ENCODE measurements at places on chromosomes 7 and 10.
A peak's percentile ranks its signal among the peaks of the same experiment; 100 is the strongest.

- no peak for DNase-seq
These were observed 22.8 kb downstream of the GNA12 start for GRCh38 chr7:2821161-2821841.

GRCh38 chr10:86286236-86287109 is 80.1 kb downstream of the GRID1 start:
- no peak for DNase-seq

DNA sequence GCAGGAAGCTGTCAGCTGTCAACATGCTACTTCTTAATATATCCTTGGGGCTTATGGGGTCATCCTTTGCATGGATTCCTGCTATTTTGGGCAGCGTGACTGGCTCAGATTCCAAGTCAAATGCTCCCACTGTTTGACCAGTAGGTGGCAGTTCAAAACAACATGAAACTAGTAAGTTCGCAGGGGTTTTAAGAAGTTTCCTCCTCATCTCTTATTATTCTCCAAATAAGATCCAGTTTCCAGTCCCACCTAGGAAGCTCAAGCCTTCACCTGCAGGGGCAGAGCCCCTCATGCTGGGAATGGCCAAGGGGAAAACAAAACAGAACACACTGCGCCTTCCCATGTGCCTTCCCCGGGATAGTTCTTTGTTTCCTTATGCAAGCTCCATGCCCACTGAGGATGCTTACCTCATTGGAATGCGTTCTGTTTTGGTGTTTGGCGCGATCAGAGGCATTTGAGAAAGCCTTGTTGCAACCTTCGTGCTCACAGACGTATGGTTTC is 259.8 kb downstream of the GLI3 start:
- DNase-seq, result peak; percentile 27

- peak; percentile 33 for DNase-seq
These were observed 105.4 kb downstream of the ITIH5 start for GRCh38 chr10:7561216-7561893.

DNA sequence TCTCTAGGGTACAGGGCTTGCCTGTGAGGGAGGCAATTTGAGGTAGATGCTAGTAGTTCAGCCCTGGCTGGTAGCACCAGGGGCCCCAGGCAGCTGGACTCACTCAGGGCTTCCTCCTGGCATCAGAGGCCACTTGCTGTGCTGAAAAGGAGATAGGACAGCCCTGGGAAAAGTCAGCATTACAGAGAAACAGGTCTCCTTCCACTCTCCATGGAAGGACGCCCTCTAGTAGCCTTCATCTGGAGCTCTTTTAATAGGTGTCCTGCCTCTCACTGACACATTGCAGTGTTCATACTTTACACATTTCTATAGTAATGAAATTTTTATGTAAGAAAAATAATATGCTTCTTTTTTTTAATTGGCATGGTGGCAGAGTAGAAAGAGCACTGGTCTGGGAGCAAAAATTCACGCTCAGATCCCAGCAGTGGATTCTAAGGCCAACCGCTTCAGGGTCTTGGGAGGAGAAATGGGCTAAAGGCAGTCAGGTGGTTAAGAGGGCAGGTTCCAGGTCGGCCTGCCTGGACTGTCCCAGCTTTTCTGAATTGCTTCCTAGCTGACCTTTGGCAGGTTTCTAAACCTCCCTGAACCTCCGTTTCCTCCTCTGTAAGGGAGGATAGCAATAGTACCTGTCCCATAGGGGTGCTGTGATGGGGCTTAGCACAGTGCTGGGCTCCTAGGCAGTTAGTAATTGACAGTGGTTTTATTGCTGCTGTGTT is 35.8 kb downstream of the AIFM2 start:
- DNase-seq, result no peak

DNA sequence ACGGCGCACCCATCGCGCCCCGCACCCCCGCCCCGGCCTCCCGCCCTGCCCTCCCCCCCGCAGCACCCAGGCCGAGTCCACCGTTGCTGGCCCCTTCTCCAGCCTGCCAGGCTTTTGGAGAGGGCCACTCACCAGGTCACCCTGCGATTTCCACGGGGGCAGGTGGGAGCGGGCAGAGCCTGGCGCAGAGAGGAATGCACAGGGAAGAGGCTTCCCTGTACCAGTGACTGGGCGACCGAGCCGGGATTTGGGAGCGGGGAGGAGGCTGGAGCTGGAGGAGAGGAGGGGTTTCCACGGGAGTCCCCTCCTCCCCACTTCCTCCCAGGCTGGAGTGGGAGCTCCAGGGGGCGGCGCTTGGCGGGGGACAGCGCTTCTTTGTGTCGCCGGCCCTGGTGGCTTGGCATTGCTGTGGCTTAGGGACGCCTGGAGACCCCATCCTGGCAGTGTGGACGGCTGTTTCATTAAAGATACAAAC is 19.3 kb downstream of the TCAF1 start:
- peak; percentile 81 for DNase-seq

GRCh38 chr7:111083413-111083812 is 7.5 kb upstream of the LRRN3 start:
- peak; percentile 23 for DNase-seq

All from large intestine (tissue), 12 donors.